ENCODE measurements at places on chromosomes 2 and 18.

GRCh38 chr2:199509403-199509802 is 51.7 kb upstream of the SATB2 start:
- DNase-seq = no peak

GRCh38 chr2:45443012-45443411 is 168.1 kb downstream of the SRBD1 start:
- no peak for DNase-seq

DNA sequence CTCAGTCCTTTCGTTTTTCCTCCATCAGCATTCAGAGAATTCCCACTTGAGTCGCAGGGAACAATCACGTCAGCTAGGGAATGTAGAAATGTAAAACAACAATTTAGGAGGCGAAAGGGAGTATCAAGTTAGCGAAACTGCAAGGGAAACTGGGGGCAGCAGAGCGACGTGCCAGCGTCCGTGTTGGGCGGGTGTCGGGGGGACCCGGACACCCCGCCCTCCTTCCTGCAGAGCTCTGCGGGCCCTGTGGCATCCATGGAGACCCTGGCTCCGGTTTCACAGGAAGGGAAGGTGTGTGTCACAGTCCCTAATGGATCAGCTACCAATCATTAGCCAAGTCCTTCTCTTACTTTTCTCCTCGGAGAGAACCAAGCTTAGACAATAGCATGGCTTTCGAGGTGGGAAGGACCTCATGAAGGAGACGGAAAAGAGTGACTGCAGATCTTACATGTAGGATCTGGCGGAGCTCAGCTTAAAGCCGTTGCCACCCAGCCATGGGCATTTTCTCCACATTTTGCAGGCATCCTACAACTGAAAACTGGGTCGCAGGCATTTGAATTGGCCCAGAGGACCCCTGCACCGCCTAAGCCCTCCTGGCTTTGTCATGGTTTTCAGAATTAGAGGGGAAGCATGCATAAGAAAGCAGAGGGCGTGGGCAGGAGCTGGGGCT is 33.7 kb downstream of the SOX11 start:
- no peak for DNase-seq

- peak; percentile 88 for DNase-seq
These were observed 58.1 kb downstream of the PXDN start for GRCh38 chr2:1685957-1686783.

GRCh38 chr2:180291060-180291459 is 284.0 kb upstream of the CWC22 start:
- DNase-seq = peak; percentile 74

GRCh38 chr2:54881759-54882158 is 158.3 kb downstream of the EML6 start:
- no peak for DNase-seq

- no peak for DNase-seq
These were observed 713.1 kb upstream of the SOX11 start for GRCh38 chr2:4979111-4979510.

All from EL (cell line).